ENCODE measurements at places on chromosomes 2 and 18.
A peak's percentile ranks its signal among the peaks of the same experiment; 100 is the strongest.

DNA sequence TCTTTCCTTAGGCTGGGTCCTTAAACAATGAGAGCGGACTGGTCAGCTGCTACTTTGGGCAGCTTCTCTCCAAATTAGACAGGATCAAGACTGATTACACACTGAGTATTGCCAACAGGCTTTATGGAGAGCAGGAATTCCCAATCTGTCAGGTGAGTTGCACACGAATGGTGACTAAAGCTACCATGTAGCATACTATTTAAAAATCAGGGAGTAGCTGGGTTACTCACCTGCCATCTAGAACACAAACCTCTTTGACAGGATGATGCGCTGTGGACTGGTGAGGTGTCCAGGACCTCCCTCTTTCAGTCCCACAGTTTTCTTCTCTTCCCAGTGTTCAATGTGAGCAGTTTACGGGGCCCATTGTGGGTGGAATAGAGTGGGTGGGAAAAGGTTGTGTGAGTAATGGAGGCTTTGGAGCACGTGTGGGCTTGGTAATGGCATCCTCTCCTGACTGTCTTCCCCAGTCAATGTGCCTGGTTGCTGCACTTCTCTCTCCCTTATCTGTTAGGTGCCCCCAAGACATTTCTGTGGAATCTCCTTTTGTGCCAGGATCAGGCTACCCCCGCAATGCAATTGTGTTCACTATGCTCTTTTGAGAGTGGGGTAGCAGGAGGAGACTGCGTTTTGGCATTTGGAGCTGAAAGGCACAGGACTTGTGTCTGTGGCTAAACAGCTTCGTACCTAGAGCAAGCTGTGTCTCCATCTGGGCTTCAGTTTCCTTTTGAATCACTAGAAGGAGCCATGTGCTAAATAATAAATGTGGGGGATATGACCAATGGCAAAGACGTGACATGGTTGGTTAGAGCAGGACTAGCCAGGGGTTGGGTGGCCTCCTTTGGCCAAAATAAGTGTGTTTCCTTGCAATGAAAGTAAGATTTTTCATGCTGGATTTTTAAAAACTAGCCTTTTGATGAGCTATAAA, 17.7 kb downstream of the SERPINB12 start:
- no peak for DNase-seq

DNA sequence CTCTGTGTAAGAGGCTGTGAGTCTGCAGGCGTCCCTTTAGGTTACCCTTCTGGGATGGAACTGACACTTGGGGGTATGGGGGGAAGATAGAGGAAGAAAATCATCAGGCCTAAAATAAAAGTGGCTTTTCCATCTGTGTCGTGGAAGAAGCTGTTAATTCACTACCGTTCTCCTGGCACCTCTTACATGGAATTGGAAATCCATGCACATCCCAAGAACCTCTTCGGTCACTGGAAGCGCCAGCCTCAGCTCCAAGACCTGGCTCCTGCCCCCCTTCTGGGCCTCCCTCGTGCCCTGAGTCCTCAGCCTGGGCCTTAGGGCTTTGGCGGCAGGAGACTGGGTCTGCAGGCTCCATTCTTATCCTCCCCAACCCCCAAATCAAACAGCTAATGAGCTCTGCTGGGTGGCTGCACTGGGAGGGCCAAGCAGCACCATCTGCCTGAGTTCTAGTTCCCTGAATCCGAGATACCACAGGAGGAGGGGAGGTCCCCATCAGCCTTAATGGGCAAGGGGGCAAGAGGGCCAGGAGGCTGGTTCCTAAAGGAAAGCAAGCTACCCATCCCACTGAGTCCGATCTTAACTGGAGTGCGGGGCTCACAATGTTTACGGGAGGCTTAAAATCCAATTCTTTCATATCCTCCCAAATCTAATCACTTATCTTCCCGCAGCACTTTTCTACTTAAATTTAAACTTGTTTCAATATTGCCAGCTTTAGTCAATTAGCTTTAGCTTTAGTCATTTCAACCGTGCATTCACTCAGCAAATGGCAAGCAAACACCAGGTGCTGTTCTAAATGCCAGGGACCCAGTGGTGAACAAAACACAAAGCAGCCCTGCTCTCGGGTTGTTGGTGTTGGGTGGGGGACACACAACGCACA, 52.8 kb downstream of the FAM178B start:
- no peak for DNase-seq

GRCh38 chr18:48236822-48237221, 172.4 kb downstream of the ZBTB7C start:
- no peak for DNase-seq

GRCh38 chr2:7467782-7468447, 550.7 kb downstream of the RNF144A start:
- DNase-seq = no peak

DNA sequence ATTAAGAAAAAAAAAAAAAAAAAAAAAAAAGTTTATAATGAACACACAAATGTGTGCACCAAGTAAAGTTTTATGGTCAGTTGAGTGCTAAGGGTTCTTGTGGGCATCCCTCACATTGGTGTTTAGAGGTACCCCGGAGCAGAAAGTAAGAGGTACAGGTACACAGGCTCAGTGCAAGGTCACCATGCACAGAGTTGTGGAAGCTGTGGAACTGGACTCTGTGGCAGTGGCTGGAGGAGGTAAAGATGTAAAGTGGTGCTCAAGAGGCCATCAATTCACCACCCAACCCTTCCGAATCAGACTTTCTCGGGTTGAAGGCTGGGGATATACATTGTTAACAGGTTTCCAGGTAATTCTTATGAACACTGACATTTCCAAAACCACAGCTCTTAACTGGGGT, 299.1 kb upstream of the STON1 start:
- no peak for DNase-seq

- no peak for DNase-seq
These were observed 179.3 kb downstream of the FIGN start for GRCh38 chr2:163556511-163556910.

- peak; percentile 16 for DNase-seq
These were observed 427.7 kb downstream of the TGIF1 start for GRCh38 chr18:3877678-3878077.

- no peak for DNase-seq
These were observed 195.2 kb downstream of the SLC8A1 start for GRCh38 chr2:40256649-40257048.

- no peak for DNase-seq
These were observed 49.8 kb downstream of the SPATS2L start for GRCh38 chr2:200356321-200356720.

GRCh38 chr2:153622285-153622684, 143.7 kb upstream of the RPRM start:
- DNase-seq = no peak

GRCh38 chr2:237435844-237436587, 22.1 kb upstream of the COL6A3 start:
- DNase-seq = no peak
